ENCODE measurements at places on chromosomes 11 and 22.

GRCh38 chr11:104614961-104615360 lies 283.3 kb downstream of the CASP12 start:
- no peak for DNase-seq

- no peak for DNase-seq
These were observed 622.3 kb upstream of the CHORDC1 start for GRCh38 chr11:90845126-90845525.

- DNase-seq, result no peak
These were observed 91.0 kb downstream of the KCNQ1 start for GRCh38 chr11:2535673-2536439.

DNA sequence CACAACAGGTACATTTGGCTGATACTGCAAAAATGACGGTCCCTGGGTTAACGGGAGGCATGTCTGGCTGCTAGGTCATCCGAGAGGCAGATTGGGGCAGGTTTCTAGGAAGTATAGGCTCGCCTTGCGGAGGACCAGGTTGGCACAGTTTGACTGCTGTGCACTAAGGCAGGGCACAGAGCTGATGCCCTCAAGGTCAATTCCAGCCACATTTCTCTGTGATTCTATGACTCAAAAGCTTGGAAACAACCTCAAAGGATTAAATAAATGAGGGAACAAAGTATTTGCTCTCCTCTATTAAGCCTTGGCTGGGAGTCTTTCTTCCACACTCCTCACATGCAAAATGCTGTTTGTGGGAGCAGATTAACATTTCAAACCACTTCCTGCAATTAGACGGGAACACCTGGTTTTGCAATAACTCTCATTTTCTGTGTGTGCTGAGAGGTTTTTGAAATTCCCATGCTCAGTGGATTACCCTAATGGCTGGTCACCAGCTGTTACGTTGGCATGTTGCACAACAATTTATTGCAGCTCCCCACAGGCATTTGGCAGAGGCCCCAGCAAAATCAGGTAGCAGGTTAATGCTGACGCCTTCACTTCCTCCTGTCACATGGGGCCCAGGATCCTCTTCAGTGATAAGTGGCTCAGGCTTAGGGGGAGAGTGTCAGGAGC lies 61.0 kb upstream of the PLET1 start:
- no peak for DNase-seq

GRCh38 chr11:43934601-43935423 lies 7.6 kb upstream of the C11orf96 start:
- DNase-seq, result no peak

DNA sequence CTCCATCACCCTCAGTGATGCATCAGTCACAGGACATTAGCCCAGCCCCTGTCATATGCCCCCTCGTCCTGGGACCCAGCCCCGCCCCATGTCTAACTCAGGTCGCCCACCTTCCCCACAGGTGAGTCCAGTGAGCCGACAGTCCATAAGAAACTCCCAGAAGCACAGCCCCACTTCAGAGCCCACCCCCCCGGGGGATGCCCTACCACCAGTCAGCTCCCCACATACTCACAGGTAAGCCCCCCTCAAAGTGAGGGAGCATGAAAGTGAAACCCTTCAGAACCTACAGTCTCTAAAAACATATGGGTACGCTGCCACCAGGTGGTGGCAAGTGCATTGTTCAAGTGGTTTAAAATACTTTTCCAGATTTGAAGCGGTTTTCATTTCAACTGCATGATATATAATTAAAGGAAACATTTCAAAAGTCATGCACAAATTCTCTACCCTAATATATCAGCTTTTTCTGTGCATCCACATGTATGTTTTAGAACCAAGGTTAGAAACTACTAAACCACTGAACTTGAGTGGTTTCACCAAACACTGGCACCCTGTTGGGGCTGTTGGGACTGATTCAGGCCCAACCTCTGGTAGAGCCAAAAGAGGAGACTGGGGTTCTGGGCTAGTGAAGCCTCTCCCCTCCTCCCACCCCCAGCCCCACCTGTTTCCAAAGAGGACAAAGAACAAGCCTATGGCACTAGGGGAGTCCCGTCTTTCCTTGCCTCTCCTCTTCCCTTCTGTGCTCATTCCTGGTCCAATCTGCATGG lies 17.3 kb downstream of the EPS8L2 start:
- no peak for DNase-seq

DNA sequence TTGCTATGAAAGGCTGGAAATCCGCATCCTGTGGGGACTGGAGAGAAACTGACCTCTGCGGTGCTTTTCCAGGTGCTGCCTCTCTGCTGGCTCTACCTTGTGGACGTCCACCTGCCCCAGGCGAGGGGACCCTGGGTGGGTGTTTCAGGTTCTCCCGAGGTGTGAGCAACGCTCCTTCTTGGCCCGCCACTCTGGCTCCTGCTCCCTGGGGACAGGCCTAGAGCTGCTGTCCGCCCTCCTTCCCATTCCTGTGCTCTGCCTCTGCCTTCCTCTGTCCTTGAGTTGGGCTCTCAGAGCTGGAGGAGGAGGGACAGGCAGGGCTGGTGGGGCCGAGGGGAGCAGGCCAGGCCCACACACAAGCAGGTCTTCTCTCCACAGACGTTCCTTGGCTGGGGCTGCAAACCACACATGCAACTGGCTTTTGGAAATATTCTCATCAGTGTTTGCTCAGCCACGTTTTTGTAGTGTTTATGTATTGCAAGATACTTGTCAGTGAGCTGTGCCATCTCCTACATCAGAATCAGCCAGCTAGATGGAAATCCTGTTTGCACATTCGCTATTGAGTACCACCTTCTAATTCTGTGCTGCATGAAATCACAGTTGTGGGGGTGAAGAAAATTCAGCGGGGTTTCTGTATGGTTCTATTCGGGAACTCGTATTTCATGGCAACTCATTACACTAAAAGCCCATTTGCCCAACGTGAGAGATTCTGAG lies 1115.0 kb downstream of the BRD1 start:
- no peak for DNase-seq

DNA sequence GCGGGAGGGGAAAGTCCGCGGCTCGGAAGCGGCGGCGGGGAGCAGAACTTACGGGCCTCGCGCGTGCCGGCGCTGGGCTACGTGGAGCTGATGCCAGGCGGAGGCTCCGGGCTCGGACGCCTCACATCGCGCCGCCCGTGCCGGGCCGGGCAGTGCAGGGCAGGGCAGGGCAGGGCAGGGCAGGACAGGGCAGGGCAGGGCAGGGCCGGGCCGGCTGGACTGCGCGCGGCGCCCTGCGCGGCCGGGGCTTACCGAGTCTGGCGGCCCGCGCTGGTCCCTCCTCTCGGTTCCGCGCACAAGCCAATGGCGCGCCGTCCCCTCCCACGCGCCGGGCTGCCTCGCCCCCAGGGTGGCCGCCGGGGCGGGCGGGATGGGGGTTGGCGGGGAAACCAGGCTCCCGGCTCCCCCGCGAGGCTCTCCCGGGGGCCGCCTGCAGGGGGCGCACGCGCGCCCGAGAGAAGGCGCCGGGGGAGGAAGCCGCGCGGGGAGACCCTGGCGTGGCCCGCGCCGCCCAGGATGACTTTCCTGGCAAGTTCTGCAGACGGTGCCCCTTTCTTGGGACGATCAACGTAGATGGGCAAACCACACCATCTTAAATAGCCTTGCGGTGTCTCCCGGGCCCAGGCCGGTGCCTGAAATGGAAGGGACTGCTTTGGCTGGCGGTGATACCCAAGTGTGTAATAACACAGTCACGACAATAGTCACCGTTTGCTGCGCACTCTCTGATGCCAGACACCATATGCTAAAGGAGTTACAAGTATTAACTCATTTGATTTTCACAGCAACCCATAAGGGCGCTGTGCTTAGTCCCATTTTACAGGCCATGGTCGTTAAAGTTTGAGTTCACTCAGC lies at the start of gene TP53I11:
TSS of gene TP53I11 (minus strand) at position 259 of the 852 bp plus-strand sequence. CDS start 12,548 bp downstream, outside the sequence.
- peak; percentile 83 for DNase-seq

- no peak for DNase-seq
These were observed 804 bp downstream of the APIP start for GRCh38 chr11:34915136-34916014.

GRCh38 chr11:65811764-65812475 lies 21.8 kb upstream of the SNX32 start:
- DNase-seq, result no peak

GRCh38 chr11:112620621-112621394 lies 340.4 kb upstream of the NCAM1 start:
- DNase-seq, result no peak

- no peak for DNase-seq
These were observed 70.6 kb downstream of the RRAS2 start for GRCh38 chr11:14288189-14288935.

DNA sequence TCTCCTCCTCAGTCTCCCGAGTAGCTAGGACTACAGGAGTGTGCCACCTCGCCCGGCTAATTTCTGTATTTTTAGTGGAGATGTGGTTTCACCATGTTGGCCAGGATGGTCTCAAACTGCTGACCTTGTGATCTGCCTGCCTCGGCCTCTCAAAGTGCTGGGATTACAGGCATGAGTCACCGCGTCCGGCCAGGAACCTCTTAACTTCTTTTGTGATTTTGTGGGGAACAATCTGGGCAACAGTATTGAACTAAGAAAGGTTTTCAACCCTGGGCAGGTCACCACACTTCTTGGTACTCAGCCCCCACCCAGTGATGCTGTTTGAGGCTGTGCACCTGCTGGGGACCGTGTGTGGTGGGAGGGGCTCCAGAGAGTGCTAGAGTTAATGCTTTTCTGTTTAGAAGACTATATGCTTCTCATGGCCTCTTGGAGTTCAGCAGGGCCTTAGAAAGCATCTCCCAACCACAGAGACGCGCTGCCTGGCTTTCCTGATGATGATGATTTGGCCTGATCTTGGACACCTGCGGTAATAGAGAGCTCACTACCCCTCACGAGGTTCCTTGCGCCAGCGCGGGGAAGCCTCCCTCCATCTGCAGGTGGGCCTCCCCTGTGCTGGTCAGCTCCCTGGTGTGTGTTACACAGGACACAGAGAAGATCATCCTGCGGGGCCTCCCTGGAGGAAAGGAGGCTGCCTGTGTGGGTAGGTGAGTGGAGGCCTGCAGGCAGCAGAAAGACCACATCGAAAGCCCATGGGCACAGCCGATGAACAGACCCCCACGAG lies 1.2 kb downstream of the DENND6B start:
- no peak for DNase-seq

GRCh38 chr11:3037040-3037944 lies 19.9 kb downstream of the CARS1 start:
- DNase-seq, result peak; percentile 88

- DNase-seq, result no peak
These were observed 34.6 kb downstream of the SPECC1L start for GRCh38 chr22:24305260-24305692.

DNA sequence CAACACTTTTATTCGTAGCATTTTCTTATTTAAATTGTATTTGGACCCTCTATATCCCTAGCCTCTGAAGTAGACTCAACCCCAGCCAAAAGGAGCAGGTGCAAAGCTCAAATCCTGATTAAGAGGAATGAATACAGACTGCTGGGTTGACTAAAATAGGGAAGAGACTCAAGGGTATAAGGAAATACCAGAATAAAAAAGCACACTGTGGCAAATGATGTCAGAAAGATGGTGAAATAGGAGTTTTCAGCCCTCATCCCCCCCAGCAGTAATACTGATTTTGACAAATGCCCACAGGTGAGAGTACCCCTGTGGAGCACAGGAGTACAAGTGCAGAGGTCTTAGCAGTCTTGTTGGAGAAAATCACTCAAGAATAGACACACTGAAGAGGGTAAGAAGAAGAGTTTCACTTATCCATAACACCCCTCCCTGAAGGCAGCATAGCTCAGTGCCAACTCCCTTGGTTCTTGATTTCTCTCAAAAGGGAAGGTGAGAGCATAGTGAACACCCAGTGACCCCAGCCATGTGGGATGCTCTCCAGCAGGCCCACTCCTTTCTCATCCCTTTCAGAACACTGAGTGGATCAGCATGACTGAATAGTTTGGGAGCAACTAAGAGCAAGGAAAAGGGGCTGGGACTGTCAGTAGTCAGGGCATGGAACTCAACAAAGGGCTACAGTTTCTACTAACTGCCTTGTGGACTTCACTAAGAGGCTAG lies 71.7 kb downstream of the TBC1D22A start:
- no peak for DNase-seq

DNA sequence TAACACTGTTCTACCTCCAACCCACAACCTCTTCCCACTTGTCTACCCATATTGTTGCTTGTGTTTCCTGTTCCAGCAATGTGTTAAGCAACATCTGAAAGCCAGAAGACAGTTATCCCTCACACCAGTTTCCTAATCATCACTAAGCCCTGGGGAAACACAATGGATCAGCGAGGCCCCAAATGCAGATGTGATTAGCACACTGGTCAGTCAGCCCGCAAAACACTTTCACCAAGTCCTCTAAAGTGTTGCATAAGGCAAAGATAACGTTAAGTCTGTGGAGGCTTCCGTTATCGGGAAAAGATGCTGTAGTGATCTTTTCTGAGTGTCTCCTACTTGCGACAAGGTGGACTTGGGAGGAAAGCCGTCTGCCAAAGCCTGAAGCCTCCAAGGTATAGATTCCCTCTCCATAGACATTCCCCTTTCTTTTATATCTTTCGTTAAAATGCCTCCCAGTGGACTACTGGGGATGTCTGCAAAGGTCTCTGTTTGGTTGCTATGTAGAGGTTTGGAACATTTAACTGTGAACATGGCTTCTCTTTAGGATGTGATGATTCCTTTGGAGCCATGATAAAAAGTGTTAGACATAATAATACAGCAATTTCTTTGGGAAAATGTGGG lies at the start of gene MS4A3:
TSS of gene MS4A3 (plus strand) at position 317 of the 621 bp plus-strand sequence. CDS start 4,496 bp downstream, outside the sequence.
- no peak for DNase-seq

DNA sequence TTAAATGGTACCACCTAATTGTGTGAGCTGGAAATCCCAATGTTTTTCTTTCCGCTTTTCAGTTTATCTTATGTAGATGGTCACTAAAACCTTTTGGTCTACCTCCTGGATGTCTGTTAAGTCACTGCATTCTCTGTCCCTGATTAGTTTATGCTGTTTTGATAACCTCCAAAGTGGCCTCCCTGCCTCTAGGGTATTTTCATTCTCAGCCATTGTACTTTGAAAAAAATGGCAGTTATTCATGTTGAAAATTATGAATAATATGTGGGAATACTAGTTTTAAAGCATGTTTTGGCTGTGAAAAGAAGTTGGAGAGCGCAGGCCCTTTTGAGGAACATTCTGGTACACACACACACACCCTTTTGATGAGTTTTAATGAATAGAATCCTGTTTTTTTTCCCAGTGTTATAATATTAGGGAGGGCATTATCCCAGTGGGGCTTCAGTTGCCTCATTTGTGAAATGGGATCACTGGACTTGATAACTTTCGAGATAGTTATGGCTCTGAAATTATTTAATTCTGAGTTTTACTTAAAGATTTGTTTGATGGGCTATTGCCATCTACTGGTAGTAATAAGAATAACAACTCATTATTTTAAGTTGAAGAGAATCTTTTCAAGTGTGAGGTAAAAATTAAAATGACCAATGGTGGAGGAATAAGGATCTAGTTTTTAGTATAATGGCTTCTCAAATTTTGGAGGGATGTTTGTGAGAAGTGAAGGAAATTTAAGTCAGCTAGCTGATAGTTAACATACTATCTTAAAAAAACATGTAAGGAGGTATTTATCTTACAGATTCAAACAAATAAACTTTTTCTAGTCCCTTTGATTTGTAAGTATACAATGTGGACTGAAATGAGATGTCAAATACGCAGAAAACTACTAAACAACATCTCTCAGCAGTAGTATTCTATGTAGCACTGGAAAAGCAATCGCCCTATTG lies 3.9 kb downstream of the FDX1 start:
- no peak for DNase-seq

- DNase-seq, result no peak
These were observed 27.8 kb upstream of the UPB1 start for GRCh38 chr22:24467340-24467739.

Data from nephron progenitor cell (in vitro differentiated cells).